ENCODE measurements at places on chromosomes 2 and 18.

DNA sequence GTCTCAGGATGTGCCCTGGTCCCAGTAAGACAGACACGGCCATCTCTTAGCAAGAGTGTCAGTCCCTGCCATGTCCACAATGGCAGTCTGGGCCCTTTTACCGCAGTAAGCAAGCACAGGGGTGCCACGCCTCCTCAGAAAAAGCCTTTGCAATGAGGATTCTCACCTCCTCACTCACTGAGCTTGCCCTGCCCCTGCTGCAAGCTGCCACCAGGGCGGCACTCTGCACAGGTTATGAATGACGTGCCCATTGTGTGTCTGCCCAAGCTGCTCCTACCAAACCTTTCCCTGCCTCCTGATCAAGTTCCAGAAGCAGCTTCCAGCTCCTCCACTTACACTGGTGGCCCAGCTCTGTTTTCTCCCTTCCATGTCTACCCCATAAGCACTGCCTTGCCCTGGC lies 23.3 kb downstream of the ERCC3 start:
- no peak for DNase-seq

DNA sequence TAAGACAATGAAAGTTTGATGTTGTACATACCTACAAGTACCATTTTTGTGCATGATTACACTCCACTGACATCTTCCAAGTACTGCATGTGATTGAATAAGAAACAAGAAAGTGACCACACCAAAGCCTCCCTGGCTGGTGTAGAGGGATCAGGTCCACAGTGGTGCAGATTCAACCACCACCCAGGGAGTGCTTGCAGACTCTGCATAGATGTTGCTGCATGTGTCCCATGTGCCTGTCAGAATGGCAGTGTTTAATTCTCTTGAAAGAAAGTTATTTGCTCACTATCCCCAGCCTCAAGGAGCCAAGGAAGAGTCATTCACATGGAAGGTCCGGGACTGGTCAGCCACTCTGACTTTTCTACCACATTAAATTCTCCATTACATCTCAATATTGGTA lies 114.5 kb downstream of the MMADHC start:
- DNase-seq, result no peak

- no peak for DNase-seq
Observed at GRCh38 chr2:68853035-68853434, 18.2 kb downstream of the BMP10 start.

DNA sequence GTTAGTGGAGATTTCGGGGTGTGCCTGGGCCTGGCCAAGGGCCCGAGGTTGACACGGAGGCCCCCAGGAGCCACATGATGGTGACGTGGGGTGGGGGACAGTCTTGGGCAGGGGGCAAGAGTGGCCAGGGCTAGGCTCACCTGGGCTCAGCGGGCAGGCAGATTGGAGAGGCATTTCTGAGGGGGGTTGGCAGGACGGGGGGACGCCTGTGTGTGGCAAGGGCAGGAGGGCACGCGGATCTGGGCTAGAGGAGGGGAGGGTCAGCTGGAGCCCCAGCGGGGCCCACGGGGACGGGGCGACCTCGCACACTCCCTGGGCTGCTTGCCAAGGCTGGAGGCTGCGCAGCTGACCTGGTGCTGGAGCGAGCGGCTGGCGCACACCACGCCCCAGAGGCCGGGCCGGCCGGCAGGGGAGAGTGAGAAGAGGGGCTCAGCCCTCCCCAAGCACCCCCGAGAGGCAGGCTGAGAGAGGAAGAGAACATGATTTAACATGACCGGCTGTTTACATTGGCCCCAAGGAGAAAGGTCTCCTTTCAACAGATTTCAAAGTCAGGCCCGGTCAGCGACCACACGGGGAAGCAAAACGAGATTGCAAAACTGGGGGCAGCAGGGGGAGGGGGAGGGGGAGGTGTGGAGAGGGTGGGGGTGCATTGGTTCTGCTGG lies 38.0 kb upstream of the SNED1 start:
- no peak for DNase-seq

DNA sequence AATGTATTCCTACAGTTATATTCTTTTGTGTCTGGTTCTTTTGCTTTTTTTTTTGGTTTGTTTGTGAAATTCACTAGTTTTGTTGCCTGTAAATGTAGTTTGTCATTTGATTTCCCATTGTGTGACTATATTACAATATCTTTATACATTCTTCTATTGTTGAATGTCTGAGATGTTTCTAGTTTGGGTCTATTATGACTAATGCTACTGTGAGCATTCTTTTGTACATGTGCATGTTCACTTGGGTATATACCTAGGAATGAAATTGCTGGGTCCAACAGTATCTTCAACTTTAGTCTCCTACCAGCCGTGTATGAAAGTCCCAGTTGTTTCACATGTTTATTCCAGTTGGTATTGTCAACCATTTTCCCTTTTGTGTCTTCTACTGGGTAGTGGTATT lies 112.7 kb upstream of the RBMS1 start:
- DNase-seq, result no peak

- no peak for DNase-seq
Observed at GRCh38 chr2:66303471-66303870, 131.5 kb upstream of the MEIS1 start.
